ENCODE measurements at places on chromosomes 1 and 21.

GRCh38 chr1:83547901-83548300 is 451.0 kb downstream of the TTLL7 start:
- DNase-seq, result no peak

DNA sequence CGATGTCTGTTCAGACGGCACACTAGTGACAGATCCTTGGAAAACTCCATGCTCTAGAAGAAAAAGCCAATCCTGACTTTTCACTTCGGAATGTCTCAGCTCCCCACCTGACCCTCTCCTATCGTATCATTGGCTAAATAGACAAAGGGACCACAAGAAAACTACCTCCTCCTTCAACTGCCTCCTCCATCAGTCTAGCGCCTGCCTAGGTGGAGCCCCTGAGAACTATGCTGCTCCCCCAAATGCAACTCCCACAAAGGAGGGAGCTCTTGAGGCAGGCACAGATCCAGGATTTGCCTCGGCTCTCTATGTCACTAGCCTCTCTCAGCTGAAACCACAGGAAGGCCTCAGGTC is 148.4 kb downstream of the TOMM20 start:
- DNase-seq, result no peak

GRCh38 chr1:31704271-31705079 is 658 bp upstream of the COL16A1 start:
- peak; percentile 35 for DNase-seq

- DNase-seq, result no peak
Observed at GRCh38 chr1:210262167-210262896, 29.7 kb downstream of the SERTAD4 start.

DNA sequence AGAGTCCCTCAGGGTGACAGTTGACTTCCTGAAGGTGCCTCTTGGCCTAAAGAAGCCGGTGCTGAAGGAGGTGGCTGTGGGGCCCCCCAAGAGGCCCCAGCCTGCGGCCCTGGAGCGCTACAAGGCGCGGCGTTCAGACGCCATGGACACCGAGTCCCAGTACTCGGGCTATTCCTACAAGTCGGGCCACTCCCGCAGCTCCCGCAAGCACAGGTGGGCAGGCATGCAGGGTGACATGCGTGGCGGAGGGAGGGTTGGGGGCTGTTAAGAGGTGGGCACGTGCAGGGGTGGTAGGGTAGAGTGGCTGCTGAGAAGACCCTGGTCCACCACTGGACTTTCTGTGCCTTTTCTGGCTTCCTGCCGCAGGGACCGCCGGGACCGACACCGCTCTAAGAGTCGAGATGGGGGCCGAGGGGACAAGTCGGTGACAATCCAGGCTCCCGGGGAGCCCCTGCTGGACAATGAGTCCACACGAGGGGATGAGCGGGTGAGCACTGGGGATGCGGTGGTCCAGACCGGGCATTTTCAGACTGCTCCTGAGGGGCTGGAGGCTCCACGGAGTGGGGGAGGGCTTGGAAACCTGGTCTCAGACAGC is 15.4 kb downstream of the VANGL2 start:
- no peak for DNase-seq

Measured in NCI-H460 (cell line).